Endodermal cell (in vitro differentiated cells): ENCODE measurements at places on chromosomes 5 and 9.
A peak's percentile ranks its signal among the peaks of the same experiment; 100 is the strongest.

DNA sequence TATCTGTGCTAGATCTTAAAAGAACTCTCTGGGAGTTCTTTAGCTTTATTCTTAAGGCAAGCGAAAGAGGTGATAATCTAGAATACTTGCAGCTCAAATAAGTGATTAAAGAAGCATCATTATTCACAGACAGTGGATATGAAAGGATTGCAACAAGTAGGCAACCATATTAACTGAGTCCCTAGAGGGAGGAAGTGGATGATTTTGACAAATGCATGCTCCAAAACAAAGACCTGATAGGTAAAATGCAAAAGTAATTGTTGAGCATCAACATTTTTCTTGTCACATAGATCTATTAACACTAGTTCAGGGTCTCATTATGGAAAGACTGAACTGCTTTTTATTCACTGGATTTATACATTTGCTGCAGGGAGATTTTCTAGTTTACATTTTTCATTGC, 109.1 kb downstream of the EDIL3 start:
- no peak for DNase-seq

GRCh38 chr5:102590467-102590866, 91.7 kb upstream of the SLCO6A1 start:
- no peak for DNase-seq

DNA sequence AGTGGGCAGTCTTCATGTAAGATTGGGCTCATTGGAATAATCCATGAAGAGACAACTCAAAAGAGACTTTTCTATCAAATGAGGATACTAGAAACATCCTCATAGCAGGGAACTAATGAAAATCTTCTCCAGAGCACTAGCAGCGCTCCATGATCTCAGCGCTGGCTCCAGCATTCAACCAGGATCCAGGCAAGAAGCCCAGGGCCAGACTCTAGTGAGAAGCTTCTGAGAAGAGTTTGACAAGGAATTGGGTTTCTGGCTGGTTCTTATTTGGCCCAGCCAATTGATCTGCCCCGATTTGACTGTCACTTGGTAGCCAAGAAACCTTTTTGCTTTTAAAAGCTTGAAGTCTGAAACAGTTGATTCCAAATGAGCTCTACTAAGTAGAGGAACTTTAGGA, 60.1 kb downstream of the AOPEP start:
- no peak for DNase-seq

GRCh38 chr5:375921-376798, 54.6 kb downstream of the AHRR start:
- peak; percentile 51 for DNase-seq

DNA sequence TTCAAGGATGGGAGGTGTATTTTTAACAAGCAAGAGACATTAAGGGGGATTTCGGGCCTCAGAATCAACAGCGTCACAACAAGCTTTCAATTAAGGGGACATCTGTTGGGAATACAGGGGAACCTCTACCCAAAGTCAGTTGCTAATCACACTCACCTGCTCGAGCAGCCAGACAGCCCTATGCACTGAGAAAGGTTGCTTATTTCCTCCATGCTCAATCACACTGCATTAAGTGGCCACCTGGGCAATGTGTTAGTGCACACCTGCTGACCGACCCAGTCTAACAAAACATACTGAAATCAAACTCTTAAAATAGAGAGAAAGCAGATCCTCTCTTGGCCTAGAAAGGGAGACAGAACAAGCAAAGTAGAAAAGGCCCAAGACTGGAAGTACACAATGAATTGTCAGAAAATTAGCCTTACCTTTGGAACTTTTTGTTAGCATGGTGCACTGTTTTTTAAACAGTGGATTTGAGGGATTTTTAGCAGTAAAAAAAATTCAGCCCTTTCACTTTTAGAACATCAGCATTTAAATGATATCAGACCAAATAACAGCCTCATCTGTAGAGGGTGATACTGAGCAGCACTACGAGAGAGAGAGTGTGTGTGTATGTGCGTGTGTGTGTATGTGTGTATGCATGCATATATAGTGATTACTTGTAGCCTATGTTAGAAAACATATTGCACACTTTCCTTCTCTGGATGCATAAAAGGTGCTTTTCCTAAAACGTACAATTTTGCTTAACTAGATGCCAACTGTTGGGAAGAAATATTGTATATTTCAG, 1118.6 kb upstream of the DMAC1 start:
- no peak for DNase-seq

DNA sequence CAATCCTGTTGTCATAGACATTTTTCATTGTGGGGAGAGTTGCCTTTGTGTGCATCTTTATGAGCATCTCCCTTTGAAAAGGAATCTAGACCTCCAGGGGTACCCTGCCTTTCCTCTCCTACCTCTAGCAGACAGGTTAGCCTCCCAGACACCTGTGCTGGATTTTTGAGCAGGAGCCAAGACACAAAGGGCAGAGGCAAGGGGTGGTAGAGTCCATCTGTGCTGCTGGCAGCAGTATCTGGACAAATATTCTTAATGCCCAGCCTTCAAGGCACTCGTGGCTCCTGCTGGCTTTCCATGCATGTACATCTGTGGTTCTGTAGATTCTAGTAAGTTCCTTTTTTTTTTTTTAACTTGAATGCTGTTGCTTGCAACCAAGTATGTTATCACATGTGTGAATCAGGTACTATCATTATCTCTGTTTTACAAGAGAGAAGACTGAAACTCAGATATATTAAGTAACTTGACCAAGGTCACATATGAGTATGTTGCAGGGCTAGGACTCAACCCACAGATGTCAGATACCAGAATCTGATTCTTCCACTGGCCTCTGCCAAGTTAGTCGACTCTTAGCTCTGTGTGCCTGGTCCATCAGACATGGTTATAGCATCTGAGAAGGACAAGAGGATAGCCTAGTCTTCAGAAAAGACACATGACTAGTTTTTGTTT, 32.9 kb upstream of the GPR151 start:
- no peak for DNase-seq

DNA sequence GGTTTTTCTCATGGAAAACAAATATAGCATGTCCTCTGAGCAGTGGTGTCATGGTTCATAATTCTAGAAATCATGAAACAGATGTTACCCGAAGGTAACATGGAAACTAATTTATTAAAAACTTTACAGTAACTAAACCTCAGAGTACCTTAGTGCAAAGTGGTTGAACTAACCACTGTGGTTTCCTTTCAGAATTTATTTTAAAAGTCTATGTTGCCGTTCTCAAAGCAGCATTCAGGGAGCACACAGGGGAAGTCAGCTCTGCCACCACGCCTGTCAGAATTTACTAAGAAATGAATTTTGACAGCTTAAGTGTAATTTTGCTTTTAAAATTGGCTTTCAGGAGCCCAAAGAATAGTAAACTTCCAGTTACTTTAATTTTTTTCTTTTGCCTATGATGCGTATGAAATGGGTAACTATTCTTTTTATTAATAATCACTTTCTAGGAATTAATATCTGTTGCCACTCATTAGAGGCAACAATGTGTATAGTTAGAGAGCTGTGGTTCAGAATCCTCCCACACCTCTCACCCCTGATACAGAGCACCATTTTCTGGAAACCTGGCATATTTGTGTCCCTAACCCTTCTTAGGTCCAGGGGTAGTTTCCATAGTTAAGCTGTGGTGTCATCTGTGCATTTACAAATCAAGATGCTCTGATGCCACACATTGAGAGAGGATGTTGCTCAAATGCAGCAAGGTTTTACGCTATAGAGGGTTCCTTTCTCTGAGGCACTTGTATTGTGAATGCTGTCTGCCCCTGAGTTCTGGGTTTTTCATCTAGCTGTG, 202.6 kb downstream of the ZSWIM6 start:
- no peak for DNase-seq

GRCh38 chr9:126395439-126396212, 69.0 kb downstream of the MVB12B start:
- DNase-seq = no peak

- DNase-seq = no peak
Measured at GRCh38 chr5:6885581-6885980, 172.3 kb downstream of the TENT4A start.

DNA sequence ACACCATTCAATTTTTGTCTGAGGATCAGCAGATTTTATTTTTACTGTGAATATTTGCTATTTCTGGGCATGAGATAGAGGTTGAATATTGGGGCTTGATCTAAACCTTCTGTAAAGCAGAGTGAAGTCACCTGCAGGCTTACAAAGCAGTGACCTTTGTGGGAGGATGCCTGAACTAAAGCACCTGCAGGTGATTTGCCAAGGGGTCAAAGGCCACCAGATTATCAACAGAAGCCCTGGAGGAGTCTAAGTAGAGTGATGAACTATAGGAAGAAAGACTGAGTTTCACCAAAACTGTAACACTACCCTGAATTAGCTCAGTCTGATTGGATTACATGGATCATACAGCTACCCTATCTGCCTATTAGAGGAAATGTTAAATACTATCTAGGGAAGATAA, 144.3 kb upstream of the PRLR start:
- no peak for DNase-seq

DNA sequence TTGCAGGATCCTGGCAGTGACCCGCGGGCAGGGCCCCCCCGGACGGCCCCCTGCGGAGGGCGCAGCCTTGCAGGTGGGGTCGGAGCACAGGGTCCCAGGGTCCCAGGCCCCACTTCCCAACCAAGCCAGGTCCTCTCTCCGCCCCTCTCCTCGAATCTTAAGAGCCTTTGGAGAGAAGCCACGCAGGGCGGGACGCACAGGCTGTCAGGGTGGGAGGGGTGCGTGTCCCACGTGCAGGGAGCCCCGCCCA, 18.4 kb upstream of the EGFL7 start:
- DNase-seq = no peak

DNA sequence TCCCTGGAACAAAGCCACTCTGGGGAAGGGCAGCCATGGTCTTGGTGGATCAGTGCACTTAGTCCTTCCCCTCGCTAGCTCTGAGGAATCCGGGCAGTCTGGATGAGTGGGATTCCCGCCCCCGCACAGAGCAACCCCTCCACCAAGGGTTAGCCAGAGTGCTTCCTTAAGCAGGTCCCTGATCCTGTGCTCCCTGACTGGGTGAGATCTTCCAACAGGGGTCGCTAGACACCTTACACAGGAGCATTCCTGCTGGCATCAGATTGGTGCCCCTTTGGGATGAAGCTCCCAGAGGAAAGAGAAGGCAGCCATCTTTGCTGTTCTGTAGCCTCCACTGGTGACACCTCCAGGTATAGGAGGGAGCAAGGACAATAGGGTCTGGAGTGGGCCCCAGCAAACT, 228.8 kb downstream of the AP3B1 start:
- peak; percentile 66 for DNase-seq

- DNase-seq = no peak
Measured at GRCh38 chr5:29208024-29208423, 1985.5 kb upstream of the CDH6 start.

DNA sequence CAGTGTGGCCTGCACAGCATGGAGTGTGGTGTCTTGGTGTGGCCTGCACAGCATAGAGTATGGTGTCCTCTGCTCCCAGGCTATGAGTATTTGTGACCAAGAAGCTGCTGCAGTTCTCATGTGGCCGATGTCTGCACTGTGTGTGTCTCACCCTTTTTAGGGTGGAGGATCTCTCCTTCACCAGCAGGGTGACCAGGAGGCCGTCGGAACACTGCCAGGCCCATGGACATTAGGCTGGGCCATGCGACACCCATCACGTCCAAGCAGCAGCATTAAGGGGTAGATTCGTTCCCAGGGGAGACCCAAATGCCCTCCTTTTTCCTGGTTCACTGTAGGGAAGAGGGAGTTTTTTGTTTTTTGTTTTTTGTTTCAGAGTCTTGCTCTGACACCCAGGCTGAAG, 115.3 kb upstream of the SPIN1 start:
- DNase-seq = peak; percentile 63

DNA sequence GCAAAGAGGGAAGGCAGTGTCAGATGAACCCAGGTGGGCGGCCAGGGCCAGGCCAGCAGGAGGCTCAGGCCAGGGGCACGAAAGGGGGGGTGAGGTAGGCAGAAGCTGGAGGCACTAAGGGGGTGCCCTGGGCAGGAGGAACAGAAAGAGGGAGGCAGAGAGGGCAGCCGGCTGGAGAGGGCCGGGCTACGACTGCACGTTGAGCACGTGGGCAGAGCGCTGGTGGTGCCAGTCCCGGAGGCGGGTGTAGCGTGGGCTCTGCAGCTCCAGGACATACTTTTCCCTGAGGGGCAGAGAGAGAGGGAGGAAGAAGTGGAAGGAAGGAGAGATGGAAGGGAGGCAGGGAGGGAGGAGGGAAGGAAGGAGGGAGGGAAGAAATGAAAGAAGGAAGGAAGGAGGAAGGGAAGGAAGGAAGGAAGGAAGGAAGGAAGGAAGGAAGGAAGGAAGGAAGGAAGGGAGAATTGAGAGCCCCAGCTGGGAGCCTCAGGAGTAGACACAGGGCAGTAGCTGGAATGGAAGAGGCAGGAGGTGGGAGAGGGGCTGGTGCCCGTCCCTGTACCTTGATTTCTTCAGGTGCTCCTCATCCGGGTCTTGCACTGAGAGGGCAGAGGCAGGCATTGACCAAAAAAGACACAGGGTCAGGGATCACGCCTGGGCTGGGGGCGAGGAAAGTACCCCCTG, 7.0 kb downstream of the PDLIM7 start:
- no peak for DNase-seq

- peak; percentile 11 for DNase-seq
Measured at GRCh38 chr5:135222771-135223170, 176.3 kb downstream of the MACROH2A1 start.

GRCh38 chr5:107135391-107135790, 535.3 kb downstream of the EFNA5 start:
- DNase-seq = no peak

DNA sequence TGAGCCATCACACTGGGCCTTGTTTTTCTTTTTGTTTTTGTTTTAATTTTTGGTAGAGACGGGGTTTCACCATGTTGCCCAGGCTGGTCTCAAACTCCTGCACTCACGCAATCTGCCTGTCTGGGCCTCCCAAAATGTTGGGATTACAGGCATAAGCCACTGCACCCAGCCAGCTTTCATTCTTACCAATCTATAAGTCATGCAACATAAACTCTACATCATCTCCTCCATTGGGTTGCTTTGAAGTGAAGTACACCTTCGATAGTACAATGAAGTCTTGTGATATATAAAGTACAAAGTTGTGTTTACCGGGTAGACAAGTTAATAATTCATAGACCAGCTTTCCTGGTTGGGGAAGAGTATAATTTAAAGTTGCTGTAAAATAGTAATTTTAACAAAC, 8.8 kb upstream of the CDK7 start:
- DNase-seq = no peak

GRCh38 chr9:113350107-113350661, 843 bp downstream of the BSPRY start:
- peak; percentile 47 for DNase-seq

DNA sequence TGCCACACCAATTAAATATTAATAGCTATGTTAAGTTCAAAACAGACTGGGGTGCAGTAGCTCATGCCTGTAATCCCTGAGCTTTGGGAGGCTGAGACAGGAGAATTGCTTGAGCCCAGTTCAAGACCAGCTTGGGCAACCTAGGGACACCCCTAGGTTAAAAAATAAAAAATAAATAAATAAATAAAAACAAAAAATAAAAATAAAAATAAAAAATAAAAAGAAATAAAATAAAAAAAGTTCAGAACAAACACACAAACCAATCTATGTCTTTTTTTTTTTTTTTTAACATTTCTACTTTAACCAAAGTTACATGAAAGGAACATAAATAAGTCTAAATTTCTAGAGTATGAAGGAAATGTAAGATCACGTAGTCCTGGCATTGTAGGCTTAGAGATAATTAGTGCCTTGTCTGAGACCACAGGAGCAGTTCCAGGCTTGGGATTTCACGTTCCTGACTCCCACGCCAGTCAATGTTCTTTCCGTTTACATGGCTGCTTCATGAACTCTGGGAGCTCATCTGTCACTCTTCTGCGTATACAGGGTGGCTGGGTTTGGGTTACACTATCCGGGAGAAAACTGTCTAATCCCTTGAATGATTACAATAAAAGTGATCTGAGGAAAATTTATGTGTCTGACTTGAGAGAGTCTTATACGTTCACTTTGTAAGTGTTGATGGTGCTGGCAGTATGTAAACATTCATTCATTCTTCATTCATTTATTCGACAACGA, 85.2 kb downstream of the KIAA1958 start:
- no peak for DNase-seq

- DNase-seq = no peak
Measured at GRCh38 chr5:58184910-58185309, 275.0 kb downstream of the PLK2 start.
